ENCODE measurements at places on chromosomes 2 and 18.

- DNase-seq, result no peak
Observed at GRCh38 chr2:237833546-237833945, 25.9 kb upstream of the RAMP1 start.

- DNase-seq, result no peak
Observed at GRCh38 chr2:59077981-59078531, 836.9 kb upstream of the FANCL start.

- DNase-seq, result no peak
Observed at GRCh38 chr2:135168204-135168856, 116.2 kb downstream of the RAB3GAP1 start.

DNA sequence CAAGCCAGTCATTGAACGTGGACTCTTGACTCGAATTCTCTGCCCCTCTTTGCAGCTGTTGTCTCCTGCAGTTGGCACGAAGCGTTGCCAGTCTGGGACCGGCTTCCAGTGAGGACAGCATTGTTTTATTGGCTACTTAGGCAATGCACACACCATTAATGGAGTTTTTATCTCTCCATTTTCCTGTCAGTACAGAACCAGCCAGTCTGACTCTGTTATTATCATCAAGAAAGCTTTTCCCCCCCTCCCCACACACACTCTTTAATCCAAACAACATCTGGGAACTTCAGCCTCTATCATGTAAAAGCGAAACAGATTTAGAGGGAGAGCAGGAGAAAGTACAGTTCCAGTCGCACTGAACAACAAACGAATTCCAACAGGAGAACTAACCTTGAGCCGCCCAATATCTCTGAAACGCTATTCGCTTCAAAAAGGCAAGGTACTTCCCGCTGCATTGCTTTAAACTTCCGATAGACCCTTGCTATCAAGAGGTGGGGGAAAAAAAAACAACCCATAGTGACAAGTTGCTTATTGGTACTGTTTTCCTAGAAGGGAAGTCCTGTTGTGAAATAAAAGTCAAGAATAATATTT, 38.2 kb downstream of the ACVR1 start:
- no peak for DNase-seq

- no peak for DNase-seq
Observed at GRCh38 chr2:121793816-121794215, 38.4 kb downstream of the TSN start.

GRCh38 chr18:48703028-48703386, 164.2 kb downstream of the CTIF start:
- no peak for DNase-seq

DNA sequence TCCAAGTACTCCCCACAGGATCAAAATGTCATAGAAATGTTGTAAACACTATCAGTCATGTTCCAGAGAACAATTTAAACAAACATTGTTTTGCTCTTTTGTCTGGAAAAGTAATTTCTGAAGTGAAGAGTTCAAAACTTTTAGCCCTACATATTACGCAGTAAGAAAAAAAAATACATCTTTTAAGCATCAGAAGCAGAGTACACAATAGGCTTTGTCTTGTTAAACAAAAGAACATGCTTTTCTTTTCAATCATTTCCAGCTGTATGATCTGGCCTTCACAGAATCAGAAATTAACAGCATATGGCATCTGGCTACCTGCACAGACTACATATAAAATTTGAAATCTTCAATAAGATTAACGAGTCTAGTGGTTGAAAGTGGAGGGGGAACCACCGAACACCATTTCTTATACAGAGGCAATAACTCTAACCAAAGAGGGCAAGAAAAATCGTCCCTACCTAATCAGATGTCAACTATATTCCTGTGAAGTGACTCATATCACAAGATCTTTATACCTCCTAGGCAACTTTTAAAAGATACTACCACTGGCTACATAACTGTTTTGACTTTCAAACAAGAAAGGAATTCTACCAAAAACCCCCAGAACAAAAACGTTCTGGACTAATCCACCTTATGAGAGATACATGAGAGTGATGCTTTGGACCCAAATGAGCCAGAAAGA, 149.3 kb downstream of the EXOC6B start:
- DNase-seq, result no peak

DNA sequence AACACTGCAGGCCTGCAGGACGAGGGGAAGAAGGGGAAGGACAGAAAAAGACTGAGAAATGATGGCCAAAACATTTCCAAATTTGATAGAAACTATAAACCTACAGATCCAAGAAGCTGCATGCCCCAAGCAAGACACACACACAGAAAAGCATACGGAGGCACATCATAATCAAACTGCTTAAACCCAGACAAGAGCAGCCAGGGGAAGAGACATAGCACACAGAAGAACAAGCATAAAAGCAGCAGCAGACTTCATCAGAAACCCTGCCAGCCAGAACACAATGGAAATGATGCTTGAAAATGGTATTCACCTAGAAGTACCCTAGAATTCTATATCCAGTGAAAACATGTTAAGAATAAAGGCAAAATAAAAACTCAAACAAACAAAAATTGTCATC, 57.2 kb upstream of the RNU4ATAC start:
- no peak for DNase-seq

DNA sequence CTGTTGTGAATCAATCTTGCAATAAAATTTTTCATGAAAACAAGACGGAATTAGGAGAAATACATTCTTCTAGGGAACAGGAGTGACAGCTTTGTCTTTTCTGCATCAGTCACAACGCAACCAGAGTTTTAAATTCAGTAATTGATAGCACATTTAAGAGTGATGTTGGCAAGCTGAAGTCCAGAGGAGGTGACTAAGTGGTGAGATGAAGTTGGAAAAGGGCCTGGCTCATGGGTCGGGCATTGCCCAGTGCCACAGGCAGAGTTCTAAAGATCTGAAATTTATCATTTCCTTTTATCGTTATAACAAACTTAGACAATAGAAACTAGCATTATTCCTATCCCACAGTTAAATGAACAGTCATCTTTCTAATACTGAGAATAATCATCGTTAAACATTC, 764.6 kb upstream of the ZEB2 start:
- no peak for DNase-seq

GRCh38 chr18:9095297-9096006, 7.0 kb upstream of the NDUFV2 start:
- no peak for DNase-seq

- no peak for DNase-seq
Observed at GRCh38 chr2:238644095-238645081, 203.5 kb upstream of the TWIST2 start.

GRCh38 chr2:161076936-161077335, 83.3 kb upstream of the TANK start:
- DNase-seq, result no peak

DNA sequence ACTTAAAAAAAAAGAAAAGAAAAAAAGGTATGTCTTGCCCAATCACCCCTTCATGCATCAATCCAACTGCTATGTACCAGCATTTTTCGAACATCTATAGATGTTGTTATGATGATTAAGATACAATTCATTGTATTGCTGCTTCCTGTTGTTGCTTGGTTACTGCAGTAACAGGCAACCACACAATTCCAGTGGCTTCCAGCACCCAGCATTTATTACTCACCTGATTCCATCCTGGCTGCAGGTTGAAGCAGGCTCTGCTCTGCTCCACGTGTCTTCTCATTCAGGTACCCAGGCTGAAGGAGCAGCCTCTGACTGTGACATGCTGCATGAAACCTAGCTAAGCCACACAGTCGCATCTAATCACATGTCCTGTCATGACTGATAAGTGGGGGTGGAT, 196.9 kb downstream of the INO80D start:
- DNase-seq, result no peak

DNA sequence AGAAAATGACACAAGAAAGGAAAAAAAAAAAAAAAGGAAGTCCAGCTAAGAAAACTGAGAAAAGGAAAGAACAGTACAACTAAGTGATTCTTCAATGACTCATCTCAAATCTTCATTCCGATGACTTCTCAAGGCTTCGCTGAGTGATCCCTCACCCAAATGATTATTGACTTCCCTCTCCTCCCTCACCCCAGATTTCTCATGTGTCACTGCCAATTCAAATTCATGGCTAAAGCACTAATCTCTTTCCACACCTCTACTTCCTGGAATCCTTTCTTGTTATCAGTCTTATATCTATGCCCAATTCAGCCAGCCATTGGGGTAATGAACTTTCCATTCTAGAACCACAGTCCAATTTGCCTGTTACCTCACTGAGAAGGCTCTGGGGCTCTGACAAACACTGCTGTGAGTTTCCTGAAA, 7.2 kb upstream of the ABCB11 start:
- DNase-seq, result no peak

- no peak for DNase-seq
Observed at GRCh38 chr2:105873721-105874120, 129.0 kb downstream of the NCK2 start.
